ENCODE measurements at places on chromosomes 1 and 21. TPM values are rescaled to one million over a fixed set of nuclear protein-coding genes. Genes with fewer than 3 reads are reported as not detected.

- DNase-seq: no peak
Observed at GRCh38 chr1:30616759-30617158, 106.6 kb downstream of the MATN1 start.

GRCh38 chr21:44618909-44619308, 7.0 kb downstream of the KRTAP10-8 start:
- no peak for DNase-seq

GRCh38 chr1:201481004-201481380, 12.0 kb upstream of the PHLDA3 start:
- DNase-seq: peak; percentile 51

- DNase-seq: no peak
Observed at GRCh38 chr1:27152829-27153548, 1.9 kb downstream of the SLC9A1 start.

- DNase-seq: no peak
Observed at GRCh38 chr1:119492763-119493162, 14.2 kb upstream of the HSD3B1 start.

DNA sequence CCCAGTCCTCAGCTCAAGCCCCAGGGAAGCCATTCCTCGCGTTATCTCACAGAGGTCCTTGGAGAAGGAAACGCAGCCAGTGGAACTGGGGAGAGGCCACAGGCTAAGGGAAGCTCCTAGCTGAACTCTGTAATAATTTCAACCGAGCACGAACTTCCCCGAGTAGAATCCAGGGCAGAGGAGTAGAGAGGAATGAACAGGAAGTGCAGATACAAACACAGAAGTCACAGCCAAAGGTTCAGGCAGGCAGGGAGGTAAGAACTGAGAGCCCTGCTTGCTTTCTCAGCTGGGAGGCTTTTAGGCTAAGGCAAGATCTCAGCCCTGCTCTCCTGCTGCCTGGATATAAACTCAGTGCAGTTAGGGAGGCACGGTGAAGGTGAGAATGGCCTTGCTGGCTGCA, 23.7 kb downstream of the WARS2 start:
- DNase-seq: peak; percentile 34

GRCh38 chr1:67801903-67802302, 31.4 kb downstream of the GNG12 start:
- no peak for DNase-seq

DNA sequence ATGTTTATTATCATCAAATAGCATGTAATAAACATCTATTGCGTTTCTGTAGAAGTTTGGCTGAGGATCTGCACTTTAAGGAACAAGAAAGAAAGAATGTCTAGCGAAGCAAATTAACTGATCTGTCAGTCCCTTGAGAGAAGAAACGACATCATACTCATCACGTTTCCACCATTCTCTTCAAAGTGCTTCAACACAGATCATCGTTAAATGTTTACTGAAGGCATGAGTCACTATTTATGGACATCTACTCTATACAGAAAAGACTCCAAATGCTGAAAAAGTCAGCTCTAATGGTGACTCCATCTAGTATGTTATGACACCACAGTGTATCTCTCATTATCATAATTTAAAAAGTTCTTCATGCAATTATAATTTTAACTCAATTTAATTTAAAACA, 369.1 kb downstream of the RGS7 start:
- no peak for DNase-seq

DNA sequence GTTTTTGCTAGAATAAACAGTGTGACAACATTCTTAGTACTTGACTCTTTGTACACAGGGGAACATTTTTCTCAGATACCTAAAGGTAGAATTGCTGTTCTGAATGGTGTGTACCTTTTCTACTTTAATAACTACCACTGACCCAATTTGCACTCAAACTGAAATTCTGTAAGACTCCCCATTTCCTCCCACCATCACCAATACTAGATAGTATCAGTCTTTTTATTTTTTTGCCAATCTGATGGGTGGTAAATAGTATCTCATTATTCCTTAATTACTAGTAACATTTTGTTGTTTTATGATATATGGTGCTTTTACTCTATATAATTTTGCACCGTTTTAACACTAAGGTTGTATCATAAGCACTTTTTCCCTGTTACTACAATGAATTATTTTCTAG, 28.8 kb upstream of the GCLM start:
- no peak for DNase-seq

GRCh38 chr1:236027104-236027503, 37.8 kb downstream of the NID1 start:
- DNase-seq: no peak

DNA sequence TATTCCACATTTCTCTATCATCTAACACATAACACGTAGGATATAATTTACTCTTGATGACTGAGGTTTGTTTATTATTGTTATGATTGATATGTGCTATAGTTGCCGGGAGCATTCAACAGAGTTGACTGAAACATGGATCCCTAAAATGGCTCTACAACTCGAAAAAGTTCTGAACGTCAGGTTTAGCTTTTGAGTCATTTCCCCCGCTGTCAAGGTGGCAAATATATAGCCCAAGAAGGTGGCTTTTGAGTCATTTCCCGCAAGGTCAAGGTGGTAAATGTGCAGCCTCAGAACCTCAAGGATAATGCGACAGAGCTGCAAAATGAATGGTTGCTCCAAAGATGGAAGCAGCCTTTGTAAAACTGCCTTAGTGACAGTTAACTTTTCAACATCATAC, 104.0 kb downstream of the NIBAN1 start:
- no peak for DNase-seq

- DNase-seq: no peak
Observed at GRCh38 chr21:36973986-36974850, 7.7 kb upstream of the HLCS start.

DNA sequence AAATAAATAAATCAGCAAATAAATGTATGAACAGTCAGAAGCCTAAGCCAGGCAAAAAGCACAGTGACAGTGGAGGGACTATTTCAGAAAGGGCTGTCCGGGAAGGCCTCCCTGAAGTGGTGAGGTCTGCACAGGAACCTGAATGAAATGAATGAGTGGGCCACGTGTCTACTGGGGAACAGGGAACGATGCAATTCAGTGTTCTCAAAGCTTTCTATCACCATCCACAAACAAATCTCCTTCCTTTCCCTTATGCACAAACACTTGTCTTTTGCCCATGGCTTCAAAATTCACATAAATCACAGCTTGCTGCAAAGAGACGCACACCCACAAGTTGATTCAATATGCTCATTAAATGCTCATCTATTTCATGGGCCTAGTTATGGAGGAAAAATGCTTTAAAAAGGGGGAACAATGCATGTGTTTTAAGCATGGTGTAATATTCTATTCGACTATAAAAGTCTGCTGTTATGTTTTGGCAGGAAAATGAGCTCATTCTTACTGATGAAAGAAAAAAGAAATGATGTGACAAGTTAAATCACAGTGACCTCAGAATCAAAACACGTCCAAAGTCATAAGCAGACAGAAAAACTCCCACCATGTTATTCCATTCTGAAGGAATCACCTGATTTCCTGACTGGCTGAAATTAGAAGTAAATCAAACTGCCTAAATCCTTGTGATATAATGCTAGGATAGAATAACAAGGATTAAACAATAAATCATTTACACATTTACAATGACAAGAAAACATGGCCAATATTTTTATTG, 21.6 kb downstream of the URB1 start:
- DNase-seq: no peak

DNA sequence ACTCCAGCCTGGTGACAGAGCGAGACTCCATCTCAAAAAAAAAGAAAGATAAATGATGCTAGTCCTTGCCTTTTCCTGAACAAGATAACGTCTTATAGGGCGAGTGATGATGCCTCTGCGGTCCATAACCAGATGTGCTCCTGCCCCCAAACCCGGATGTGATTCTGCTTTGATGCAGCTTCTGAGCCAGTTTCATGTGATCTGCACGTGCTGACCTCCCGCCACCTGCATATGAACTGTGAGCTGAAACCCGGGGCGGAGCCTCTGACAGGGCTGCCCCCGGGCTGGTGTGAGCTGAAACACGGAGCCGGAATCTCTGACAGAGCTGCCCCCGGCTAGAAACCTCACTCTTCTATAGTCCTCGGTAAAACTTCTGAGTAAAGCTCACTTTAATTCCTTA, 1.3 kb downstream of the KRTAP12-4 start:
- DNase-seq: no peak

DNA sequence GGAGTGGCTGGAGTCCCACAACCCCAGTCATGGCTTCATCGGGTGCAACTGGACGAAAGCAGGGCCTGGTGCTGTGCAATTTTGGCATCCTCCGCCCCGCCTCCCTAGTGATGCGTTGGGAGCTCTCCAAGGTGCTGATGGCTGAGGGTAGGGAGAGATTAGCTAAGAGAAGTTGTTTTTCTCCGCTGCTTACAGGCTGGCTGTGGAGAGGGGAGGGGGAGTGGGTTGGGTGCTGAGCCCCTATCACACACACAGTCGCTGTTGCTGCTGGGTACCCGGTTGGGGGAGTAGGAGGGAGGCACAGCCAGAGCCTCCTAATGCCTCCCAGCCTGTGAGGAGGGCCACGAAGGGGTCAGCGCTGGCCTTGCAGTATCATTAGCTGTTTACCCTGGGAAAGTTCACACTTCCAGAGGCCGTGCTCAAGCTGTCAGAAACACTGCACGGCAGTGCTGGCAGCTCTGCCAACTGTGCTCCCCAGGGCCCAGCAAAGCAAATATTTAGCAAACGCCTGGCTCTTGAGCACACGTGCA, 110.0 kb downstream of the GRIK3 start:
- peak; percentile 52 for DNase-seq

- DNase-seq: no peak
Observed at GRCh38 chr21:33024201-33025103, 1.3 kb upstream of the OLIG2 start.

GRCh38 chr1:39132505-39133339, 71.8 kb upstream of the MACF1 start:
- DNase-seq: peak; percentile 89

DNA sequence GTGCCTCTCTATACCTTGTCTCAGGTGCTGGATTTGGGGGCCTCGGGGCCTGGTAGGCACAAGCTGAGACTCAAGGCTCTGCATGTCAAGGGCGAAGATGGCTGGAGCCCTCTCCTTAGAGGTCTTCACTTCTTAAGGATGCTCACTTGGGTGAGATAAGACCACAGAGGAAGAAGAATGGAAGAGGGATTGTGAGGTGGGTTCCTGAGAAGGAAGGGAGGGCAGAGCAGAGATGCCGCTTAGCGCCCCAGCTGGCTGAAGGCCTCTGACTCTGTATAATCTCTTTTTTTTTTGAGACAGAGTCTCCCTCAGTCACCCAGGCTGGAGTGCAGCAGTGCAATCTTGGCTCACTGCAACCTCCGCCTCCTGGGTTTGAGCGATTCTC, 32.2 kb downstream of the SOX13 start:
- no peak for DNase-seq

- peak; percentile 51 for DNase-seq
Observed at GRCh38 chr21:43817157-43818086, 28.0 kb downstream of the RRP1 start.

KIAA1614 gene
- 16.6 TPM for total RNA-seq

CFHR5 gene
- total RNA-seq: not detected

ARTN gene
- 0.40 TPM for total RNA-seq

AIDA gene
- total RNA-seq: 75.9 TPM

S100A3 gene
- 1.3 TPM for total RNA-seq

C1orf116 gene
- 0.06 TPM for total RNA-seq
